Naive thymus-derived CD4-positive, alpha-beta T cell (primary cell): ENCODE measurements at places on chromosomes 7 and 10. TPM values are rescaled to one million over a fixed set of nuclear protein-coding genes. Genes with fewer than 3 reads are reported as not detected.
A peak's percentile ranks its signal among the peaks of the same experiment; 100 is the strongest.

GRCh38 chr10:132522521-132523411, 14.8 kb upstream of the INPP5A start:
- no peaks in the 10 kb centered on the region for H3K36me3 ChIP-seq
- no peak overlapping the region for H3K4me3 ChIP-seq
- H3K27ac ChIP-seq = no peak overlapping the region
- no peaks in the 10 kb centered on the region for H3K27me3 ChIP-seq
- DNase-seq = no peak

DNA sequence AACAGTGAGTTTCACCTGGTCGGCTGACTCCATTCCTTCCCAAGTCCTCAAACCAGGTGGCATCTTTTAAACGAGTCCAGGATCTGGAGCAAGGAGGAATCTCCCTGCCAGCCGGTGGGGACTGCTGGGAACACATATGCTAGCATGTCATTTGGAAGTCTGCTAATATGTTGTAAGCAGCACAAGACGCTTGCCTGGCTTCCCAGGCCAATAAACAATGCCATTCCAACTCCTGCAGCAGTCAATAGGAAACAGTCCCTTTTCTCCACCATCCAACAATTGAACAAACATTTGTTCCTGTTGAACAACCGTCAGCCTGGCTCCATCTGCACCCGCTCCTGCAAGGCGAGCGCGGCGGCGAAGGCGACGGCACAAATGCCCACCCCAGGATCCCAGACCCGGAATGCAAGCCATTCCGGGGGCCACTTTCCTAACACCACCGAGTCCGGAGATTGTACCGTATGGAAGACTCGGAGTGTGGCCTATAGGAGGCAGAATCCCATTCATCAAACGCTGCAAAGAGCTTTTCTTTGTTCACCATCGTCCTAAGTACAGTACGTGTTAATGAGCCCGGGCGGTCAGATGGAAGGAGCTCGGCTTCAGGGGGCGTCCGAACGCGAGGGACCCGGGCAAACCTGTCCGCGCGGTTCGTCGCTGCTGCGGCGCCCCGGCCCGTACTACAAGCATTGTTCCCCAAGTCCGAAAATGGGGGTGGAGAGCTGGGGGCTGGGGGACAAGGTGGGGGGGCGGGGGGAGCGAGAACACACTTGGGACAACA, 1.6 kb downstream of the FAM53B start:
- H3K36me3 ChIP-seq = no peaks in the 10 kb centered on the region
- H3K4me1 ChIP-seq = peaks cover 51% of the 10 kb centered on the region
- no peak for DNase-seq
- peak overlapping the region; percentile 61 for H3K4me3 ChIP-seq
- peak overlapping the region; percentile 57 for H3K27ac ChIP-seq

DNA sequence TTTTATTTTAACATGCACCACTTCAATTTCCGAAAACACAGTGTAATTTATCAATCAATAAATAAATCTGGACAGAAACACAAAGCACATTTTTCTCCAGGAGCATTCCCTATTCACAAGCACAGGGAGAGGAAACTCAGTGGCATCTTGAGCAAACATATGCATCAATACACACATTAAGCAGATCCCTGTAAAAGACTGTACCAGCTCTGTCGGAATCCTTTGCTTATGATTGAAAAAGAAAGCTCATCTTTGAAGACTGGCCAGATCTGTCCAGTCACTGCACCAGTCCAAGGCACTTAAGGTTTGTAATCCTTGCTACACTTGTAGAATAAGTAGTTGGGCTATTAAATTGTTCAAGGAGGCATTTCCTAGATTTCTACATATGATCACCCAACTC, 343.9 kb downstream of the BMPER start:
- no peak for DNase-seq
- no peak overlapping the region for H3K4me3 ChIP-seq
- H3K4me1 ChIP-seq = no peaks in the 10 kb centered on the region
- H3K27ac ChIP-seq = no peak overlapping the region

- no peak for DNase-seq
- H3K27ac ChIP-seq = peak overlapping the region; percentile 51
- peaks cover 11% of the 10 kb centered on the region for H3K36me3 ChIP-seq
- H3K27me3 ChIP-seq = no peaks in the 10 kb centered on the region
- H3K4me1 ChIP-seq = peaks cover 38% of the 10 kb centered on the region
These were observed 196.6 kb upstream of the FRMD4A start for GRCh38 chr10:14527134-14527844.

- no peaks in the 10 kb centered on the region for H3K27me3 ChIP-seq
- no peak for DNase-seq
- peaks cover 37% of the 10 kb centered on the region for H3K4me1 ChIP-seq
- H3K36me3 ChIP-seq = no peaks in the 10 kb centered on the region
- no peak overlapping the region for H3K4me3 ChIP-seq
These were observed 5.1 kb downstream of the UBE3C start for GRCh38 chr7:157143788-157144187.

- H3K36me3 ChIP-seq = no peaks in the 10 kb centered on the region
- no peaks in the 10 kb centered on the region for H3K27me3 ChIP-seq
- H3K4me3 ChIP-seq = no peak overlapping the region
These were observed 247.1 kb downstream of the COBL start for GRCh38 chr7:51069411-51070083.

DNA sequence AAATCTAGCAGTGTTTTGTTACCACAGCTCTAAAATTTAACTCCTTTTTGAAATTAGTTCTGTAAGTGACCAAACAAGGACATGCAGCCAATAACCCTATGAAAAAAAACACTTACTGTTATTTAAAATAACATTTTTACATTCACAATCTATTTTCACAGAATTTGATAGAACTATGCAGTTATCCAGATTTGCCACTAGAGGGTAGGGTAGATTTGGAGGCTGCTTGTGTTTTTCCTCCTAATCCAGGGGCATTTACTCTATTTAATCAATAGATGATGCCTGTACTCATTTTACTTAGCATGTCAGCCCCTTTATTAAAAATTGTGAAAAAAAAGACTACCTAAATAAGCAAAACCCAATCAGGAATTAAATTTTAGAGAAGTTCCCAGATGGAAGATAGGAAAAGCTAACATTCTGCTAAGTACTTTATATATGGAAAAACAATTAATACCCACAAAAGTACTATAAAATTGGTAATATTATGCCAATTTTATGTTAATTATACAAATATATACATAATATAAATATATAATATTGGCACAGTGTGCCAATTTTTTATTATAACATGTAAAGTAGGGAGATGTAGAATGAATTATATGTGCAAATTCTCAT, 18.1 kb upstream of the LIPK start:
- no peaks in the 10 kb centered on the region for H3K27me3 ChIP-seq
- DNase-seq = peak; percentile 7
- H3K27ac ChIP-seq = no peak overlapping the region
- no peaks in the 10 kb centered on the region for H3K36me3 ChIP-seq
- H3K4me3 ChIP-seq = no peak overlapping the region

GRCh38 chr7:132469264-132469663, 107.0 kb downstream of the PLXNA4 start:
- H3K27me3 ChIP-seq = no peaks in the 10 kb centered on the region
- no peak overlapping the region for H3K27ac ChIP-seq
- no peaks in the 10 kb centered on the region for H3K4me1 ChIP-seq
- DNase-seq = no peak
- H3K36me3 ChIP-seq = no peaks in the 10 kb centered on the region
- no peak overlapping the region for H3K4me3 ChIP-seq

GRCh38 chr7:21469894-21470293, 42.0 kb downstream of the SP4 start:
- no peak for DNase-seq
- H3K4me3 ChIP-seq = no peak overlapping the region
- H3K4me1 ChIP-seq = peaks cover 13% of the 10 kb centered on the region
- no peaks in the 10 kb centered on the region for H3K27me3 ChIP-seq

The C10orf105 gene
- 0.13 TPM for total RNA-seq

The RSPH10B gene
- not detected for total RNA-seq

The ATRNL1 gene
- total RNA-seq = not detected

The HOXA2 gene
- not detected for total RNA-seq

The PROSER2 gene
- total RNA-seq = 1.7 TPM

The SORCS3 gene
- total RNA-seq = 2.6 TPM

The SPDYE11 gene
- not detected in 2 replicates for total RNA-seq

The MNX1 gene
- not detected in 2 replicates for total RNA-seq

The OR2A12 gene
- not detected for total RNA-seq
